ENCODE measurements at places on chromosomes 16 and 17.

- no peak for DNase-seq
These were observed 16.6 kb downstream of the RTN4RL1 start for GRCh38 chr17:2008332-2009126.

- DNase-seq = no peak
These were observed 5.0 kb downstream of the ARMC7 start for GRCh38 chr17:75114552-75115314.

DNA sequence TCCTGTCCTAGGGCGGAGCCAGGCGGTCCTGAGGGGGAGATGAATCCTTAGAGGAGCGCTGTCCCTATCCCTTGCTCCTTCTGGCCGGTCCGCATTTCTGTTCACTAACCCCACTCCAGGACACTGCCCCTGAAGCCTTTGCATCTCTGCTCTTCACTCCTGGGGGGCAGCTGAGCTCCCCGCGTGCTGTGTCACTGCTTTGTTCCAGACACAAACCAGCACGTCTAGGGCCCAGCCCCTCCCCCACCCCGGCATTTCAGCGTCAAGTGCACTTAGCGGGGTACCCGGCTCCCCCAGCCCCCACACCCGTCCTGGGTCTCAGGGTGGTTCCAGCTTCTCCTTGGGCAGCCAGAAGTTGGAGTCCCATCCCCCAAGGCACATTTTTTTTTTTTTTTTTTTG lies 8.9 kb downstream of the CORO6 start:
- no peak for DNase-seq

GRCh38 chr17:37177254-37177870 lies 198.4 kb upstream of the C17orf78 start:
- DNase-seq = no peak

DNA sequence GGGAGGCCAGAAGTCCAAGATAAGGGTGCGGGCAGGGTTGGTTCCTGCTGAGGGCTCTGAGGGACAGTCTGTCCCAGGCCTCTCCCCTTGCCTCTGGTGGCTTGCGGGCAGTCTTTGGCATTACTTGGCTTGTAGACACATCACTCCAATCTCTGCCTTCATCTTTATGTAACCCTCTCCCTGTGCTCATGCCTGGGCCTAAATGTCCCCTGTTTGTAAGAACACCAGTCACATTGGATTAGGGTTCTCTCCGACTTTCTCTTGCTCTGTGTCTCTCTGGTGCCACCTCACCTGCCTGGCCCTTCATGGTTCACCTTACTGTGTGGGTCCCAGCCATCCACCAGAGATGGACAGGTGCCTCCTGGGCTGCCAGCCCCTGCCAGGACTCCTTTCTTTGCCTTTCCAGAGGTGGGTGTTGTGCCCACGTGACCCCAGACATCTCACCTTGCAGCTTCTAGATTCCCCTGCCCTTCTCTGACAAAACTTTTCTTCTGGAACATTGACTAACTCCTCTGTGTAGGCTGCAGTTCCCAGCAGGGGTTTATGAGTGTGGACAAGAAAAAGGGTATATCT lies 205.8 kb downstream of the MSI2 start:
- no peak for DNase-seq

- DNase-seq = no peak
These were observed 166.4 kb downstream of the CYB561 start for GRCh38 chr17:63279498-63280230.

DNA sequence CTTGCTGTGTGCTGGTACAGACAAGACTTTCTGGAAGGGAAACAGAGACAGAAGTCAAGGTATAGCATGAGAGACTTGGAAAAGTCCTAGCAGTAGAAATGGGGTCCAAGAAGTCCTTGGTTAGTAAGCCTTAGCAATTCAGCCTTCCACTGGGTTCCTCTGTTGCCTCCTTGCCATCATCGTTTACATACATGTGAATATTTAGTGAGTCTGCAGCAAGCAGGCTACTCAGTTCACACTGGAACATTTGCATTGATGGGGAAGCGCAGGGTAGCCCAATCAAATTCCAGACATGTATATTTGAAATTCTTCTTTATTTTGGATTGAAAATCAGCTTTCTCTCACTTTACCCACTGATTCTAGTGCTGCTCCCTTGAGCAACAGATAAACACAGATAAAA lies 27.1 kb downstream of the LIMD2 start:
- DNase-seq = no peak

GRCh38 chr17:65666876-65667321 lies 105.5 kb upstream of the AXIN2 start:
- DNase-seq = peak; percentile 70

GRCh38 chr17:38585056-38585917 lies 20.5 kb downstream of the SRCIN1 start:
- DNase-seq = no peak

DNA sequence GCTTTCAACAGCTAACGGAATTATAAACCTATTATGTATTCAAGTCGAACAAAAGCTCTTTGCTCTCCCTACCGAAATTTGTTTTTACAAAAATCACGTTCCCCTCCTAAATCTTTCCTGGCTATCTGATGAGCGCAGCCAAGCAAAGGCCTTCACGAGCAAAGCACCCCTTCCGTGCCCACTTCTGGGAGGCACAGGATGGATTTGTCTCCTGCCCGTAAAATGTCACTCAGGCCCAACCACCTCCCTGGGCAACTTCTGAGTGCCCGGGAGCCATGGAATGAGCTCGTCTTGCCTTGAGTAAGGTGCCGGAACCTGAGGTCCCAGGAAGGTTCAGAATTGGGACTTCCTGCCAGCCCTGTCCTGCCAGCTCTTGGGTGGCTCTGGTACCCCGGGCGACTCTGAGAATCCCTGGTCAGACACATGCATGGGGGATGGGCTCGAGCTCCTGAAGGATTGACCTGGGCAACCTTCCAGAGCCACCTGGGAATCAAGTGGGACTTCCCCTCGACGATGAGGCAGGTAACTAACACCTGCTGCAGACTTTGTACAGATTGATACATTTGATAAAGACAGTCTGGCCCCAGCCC lies 19.8 kb downstream of the SLC7A5 start:
- DNase-seq = no peak

DNA sequence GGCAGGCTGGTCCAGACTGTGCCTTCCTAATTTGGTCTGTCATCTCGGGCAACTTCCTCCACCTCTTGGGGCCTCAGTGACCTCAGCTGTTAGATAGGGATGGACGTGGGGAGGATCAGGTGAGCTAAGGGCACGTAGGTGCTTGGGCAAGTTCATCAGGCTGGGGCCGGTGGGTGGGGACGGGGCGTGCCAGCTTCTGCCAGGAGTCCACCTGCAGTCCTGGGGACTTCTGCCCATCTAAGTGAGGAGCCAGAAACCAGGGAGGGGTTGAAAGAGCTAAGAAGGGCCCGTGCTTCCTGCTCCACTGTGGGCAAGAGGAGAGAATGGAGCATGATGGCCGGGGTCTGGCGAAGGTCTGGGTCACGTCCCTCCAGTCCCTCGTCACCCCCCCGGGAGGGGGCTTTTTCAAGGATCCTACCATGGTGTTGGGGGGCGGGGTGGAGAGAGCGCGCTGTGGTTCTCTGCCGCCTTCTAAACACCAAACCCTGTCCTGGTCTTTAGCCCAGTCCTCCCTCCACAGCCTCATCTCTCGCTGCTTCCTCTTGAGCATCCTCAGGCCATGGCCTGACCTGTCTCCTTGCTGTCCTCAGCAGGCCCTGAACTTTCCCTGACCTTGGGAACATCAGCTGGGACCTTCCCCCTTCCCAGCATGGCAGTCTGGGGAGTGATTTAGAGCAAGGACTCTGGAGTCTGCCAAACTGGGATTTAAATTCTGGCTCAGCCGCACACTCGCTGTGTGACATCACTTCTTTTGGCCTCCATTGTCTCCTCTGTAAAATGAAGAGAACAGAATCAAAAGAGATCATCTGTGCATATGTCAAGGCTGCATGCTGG lies 21.6 kb downstream of the SPNS2 start:
- no peak for DNase-seq

DNA sequence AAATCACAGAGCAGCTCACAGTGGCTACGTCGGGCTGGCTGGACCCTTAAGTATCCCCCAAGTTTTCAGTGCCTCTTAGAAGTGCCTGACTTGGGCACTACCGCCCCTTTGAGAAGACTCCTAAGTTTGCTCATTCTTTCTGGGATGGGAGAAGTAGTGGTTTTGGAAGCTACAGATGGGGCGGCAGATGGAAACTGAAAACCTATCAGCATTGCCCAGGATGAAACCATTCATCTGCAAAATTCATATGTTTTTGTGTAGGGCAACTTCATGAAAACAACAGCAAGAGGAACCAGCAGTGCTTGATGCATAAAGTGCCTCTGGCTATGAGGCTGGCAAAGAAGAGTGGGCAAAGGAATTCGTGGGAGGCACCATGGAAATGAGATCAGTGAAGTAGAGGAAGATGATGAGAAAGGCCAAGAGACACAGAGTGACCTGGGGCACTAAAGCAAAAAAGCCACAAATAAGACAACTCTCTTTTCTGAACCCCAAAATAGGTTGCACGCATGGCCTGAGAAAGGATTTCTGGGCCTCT lies 277.1 kb downstream of the XYLT1 start:
- DNase-seq = no peak

GRCh38 chr16:89369266-89369895 lies 121.0 kb downstream of the ANKRD11 start:
- no peak for DNase-seq

- no peak for DNase-seq
These were observed 11.9 kb downstream of the CLEC19A start for GRCh38 chr16:19297454-19297853.

DNA sequence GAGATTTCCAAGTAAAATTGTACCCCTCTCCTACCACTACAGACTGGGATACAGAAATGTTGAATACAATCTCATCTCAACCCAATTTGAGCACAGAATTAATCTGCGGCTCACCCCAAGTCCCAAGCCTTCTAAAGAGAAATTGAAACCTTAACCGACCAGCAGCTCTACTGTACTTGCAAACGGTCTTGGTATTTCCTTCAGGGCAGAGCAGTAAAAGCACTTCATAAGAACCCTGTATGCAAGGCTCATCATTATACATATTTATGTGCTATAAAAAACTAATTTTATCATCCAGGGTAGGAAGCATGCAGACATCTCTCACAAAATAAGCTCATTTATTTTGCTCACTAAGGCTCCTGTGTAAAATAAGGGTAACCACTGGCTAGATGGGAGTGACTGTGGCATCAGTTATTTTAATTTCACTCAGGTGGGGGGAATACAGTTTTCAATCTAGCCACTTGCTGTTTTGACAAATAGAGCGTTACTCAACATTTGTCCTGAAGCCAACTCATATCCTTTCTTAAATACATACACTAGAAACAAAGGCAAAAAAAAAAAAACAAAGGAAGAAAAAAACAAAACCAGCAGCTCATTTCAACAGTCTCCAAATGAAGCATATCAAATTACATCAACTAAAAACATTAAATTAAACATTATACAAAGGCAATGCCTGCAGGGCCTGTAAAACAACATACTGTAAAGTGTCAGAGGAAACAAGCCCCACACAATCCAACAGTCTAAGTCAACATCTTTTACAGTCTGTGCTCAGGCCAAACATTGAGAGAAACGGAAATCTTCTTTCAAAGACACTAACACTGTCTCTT lies 65.0 kb downstream of the PARN start:
- no peak for DNase-seq

DNA sequence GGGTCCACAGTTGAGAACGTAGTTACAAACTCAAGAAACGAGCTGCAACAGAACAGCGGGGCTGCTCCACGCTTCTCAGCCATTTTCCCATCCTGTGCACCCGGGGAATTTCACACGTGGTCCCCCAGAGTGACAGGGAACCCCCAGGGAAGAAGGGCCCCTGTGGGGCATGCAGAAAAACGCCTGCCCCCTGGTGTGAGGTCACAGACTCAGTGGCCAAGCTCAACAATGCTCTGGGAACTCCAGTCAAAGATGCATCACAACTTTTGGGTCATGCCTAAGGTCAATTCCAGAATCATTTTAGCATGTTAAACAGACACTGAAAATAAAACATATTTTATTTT lies 115.4 kb downstream of the ZNF778 start:
- no peak for DNase-seq

DNA sequence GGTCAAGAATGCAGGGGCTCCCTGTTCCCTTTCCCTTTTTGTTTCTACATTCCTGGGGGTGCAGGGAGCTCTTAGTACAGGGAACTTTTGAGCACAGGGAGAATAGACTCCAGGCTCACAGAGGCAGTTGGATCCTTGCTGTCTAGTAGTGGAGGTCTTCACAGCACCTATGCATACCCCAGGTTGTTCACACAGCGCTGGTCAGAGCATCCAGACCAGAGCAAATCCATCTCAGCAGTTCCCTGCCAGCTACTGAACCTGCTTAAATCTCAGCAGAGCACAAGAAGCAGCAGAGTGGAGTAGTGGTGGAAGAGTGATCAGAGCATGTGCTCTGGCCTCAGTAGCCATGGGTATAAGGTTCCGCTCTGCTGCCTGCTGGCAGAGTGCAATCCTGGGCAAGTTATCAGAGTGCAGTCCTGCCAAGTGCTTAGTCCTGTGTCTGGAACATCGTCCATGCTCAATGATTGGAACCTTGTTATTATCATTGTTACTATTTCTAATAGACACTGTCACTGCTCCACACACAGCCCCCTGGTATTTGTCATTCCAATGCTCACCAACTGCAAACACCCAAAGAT lies 220.4 kb downstream of the CBLN1 start:
- no peak for DNase-seq

DNA sequence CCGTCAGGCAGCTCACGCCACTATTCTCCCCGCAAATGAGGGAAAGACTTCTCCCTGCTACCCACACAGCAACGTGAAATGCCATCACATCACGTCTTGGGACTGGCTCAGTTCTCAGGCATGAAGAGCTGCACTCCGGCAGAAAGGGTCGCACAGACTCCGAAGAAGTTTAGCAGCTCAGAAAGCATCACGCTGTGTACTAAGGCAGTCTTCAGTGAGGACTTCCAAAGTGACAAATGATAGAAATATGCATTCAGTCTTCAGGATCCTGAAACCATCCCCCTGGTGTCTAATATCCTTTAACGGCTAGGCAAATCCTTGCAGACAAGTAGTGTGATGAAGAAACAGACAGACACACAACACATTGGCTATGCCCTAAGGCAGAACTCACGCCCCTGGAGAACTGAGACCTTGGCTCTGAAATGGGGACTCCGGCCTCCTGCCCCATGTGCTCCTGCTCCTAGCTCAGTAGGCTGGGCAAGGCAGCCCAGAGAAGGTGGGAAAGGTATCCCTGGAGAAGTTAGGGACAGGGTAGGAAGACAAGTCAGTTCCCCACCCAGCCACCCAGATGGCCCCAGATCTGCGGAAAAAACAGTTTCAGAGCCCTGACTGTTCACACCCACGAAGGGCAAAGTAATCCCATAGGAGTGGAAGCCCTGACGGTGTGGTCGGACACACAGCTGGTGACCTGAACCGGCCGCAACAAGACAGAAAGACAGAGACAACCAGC lies 1.6 kb downstream of the XYLT1 start:
- DNase-seq = no peak

GRCh38 chr17:42181851-42182207 lies 887 bp upstream of the KCNH4 start:
- no peak for DNase-seq

DNA sequence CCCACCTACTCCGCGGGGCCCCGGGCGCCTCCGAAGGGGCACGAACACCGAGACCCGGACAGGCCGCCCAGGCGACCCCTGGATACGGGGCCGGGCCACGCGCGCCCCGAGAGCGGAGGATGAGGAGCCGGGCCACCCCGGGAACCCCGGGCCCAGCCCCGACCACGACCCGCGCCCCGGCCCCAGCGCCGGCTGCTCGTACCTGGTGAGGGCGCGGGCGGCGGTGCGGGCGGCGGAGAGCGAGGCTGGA lies 192 bp downstream of the FASN start:
- DNase-seq = no peak

All from ecto neural progenitor cell (in vitro differentiated cells).